ENCODE measurements at places on chromosomes 5 and 9. TPM values are rescaled to one million over a fixed set of nuclear protein-coding genes. Genes with fewer than 3 reads are reported as not detected.

ERMP1 gene
- total RNA-seq, result 4.7 TPM

EIF4E1B gene
- total RNA-seq, result not detected

OMD gene
- not detected for total RNA-seq

LIX1 gene
- total RNA-seq, result not detected

HAVCR1 gene
- not detected for total RNA-seq

IFNK gene
- not detected for total RNA-seq

IFNA21 gene
- not detected for total RNA-seq

GABRA1 gene
- total RNA-seq, result not detected

RASEF gene
- total RNA-seq, result under 0.01 TPM

SLC6A7 gene
- total RNA-seq, result not detected

GPR150 gene
- under 0.01 TPM for total RNA-seq

PRRC1 gene
- 46.8 TPM for total RNA-seq

PCDHB6 gene
- under 0.01 TPM for total RNA-seq

INSYN2B gene
- 33.5 TPM for total RNA-seq

PRLR gene
- 0.54 TPM for total RNA-seq

TICAM2 gene
- total RNA-seq, result 4.3 TPM

SLC9A3 gene
- 0.72 TPM for total RNA-seq

FOXD4L5 gene
- total RNA-seq, result under 0.01 TPM

PCDHB12 gene
- total RNA-seq, result under 0.01 TPM

RAD23B gene
- total RNA-seq, result 126 TPM

TAF11L5 gene
- total RNA-seq, result not detected

LECT2 gene
- not detected for total RNA-seq
